Thymus (tissue), 14 donors: ENCODE measurements at places on chromosomes 16 and 17.

- no peak for DNase-seq
Observed at GRCh38 chr16:14186795-14187221, 115.7 kb downstream of the MRTFB start.

GRCh38 chr16:6484081-6484480, 848.6 kb upstream of the RBFOX1 start:
- DNase-seq, result no peak

- DNase-seq, result no peak
Observed at GRCh38 chr16:49399594-49400364, 26.2 kb downstream of the C16orf78 start.

- DNase-seq, result no peak
Observed at GRCh38 chr16:30744183-30744582, 4.0 kb upstream of the PHKG2 start.

GRCh38 chr16:51888016-51888415, 658.9 kb downstream of the TOX3 start:
- DNase-seq, result no peak

GRCh38 chr16:87821376-87822107, 47.8 kb downstream of the SLC7A5 start:
- no peak for DNase-seq
